Stimulated activated CD4-positive, alpha-beta T cell treated with anti-CD3 and anti-CD28 coated beads, TNF-alpha, amount 100 ng/mL, for 1 hour (primary cell): ENCODE measurements at places on chromosomes 7 and 10.

DNA sequence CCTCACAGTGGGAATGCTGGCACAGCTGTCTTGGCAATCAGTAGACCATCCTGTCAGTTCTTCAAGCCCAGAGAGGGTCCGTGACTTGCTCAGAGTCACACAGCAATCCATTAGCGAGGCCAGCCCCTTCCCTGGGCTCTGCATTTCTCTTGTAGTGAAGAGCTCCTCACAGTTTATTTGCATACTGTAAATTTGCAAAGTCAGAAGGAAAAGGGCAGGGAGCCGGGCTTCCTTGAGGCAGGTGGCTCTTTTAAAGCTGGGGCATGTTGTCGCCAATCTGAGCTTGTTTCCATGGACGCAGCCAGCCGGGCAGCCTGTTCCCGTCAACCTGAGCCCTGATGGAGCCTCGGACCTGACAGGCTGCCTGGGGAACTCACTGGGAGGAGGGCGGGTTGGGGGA is 123.4 kb downstream of the CUX1 start:
- DNase-seq = no peak

DNA sequence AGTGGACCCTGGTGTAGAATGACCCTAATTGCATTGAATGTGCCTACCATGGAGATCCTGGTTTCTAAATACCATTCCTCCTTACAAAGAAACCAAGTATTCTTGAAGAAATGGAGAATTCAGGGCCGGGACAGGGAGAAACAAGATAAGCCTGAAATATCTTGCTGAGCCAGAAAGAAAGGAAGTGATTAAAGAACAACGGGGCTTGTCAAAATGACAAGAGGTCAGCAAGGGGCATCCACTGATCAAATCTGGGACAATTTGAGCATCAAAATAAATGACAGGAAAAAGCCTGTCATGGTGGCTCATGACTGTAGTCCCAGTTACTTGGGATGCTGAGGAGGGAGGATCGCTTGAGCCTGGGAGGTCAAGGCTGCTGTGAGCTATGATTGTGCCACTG is 8.1 kb downstream of the ABHD11 start:
- no peak for DNase-seq

- DNase-seq = no peak
These were observed 282.3 kb upstream of the DKK1 start for GRCh38 chr10:52031771-52032170.

- no peak for DNase-seq
These were observed 8.6 kb upstream of the ZNF33B start for GRCh38 chr10:42646687-42647640.

DNA sequence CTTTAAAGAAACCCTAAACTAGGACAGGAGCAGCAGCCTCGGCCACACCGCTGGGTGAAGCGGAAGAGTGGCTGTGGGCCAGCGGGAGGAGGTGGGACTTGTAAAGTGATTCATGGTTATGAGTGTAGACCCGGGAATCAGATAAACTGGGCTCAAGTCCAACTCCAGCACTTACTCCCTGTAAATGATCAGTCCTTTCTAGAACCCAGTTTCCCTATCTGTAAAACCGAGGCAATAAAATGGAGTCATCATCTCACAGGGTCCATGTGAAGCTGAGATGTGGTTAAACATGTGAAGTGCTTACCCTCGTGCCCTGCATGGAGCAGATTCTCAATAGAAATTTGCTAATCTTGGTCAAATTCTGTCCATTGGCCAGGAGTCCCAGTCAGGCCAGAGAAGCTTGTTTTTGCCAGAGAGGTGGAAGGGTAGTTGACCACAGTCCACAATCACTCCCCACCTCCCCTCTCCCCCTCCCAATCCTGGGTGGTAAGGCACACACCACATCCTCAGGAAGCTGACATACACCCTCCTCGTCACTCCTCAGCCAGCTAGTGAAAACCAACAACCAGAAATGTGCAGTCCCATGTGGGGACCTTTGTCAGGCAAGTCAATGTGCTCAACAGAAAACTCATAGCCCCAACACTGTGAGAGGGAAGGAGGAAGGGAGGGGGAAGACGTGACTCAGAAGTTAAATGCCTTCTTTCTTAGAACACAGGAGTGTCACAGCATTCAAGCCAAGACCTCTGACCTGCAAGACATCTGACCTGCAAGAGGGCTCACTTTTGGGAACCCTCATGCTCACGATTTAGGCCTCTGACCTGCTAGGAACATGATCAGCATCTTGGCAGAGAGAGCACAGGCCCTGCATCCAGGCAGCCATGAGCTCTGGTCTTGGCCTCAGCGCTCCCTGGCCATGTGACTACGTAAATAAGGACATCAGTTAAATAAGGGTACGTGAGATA is 145.1 kb downstream of the PLXNA4 start:
- no peak for DNase-seq

GRCh38 chr7:115417662-115418061 is 495.8 kb downstream of the MDFIC start:
- DNase-seq = no peak

- no peak for DNase-seq
These were observed 23.4 kb downstream of the AIFM2 start for GRCh38 chr10:70109064-70109729.

DNA sequence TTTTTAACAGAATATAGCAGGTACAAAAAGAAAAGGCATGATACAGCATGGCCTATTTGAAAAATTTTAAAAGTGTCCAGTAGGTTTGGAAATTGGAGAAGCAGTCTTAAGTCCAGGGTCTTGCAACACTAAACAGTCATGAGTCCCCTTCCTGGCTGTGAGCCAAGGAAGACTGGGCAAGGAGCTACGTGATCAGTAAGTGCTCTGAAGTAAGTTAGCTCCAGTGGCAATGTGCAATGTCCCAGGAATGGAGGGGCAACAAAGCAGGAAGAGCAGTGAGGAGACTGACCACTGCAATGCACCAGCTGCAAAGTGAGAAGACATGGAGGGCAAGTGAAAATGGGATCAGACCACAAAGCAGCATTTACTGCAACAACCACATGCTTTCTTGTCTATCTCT is 72.9 kb upstream of the GRID1 start:
- DNase-seq = no peak

DNA sequence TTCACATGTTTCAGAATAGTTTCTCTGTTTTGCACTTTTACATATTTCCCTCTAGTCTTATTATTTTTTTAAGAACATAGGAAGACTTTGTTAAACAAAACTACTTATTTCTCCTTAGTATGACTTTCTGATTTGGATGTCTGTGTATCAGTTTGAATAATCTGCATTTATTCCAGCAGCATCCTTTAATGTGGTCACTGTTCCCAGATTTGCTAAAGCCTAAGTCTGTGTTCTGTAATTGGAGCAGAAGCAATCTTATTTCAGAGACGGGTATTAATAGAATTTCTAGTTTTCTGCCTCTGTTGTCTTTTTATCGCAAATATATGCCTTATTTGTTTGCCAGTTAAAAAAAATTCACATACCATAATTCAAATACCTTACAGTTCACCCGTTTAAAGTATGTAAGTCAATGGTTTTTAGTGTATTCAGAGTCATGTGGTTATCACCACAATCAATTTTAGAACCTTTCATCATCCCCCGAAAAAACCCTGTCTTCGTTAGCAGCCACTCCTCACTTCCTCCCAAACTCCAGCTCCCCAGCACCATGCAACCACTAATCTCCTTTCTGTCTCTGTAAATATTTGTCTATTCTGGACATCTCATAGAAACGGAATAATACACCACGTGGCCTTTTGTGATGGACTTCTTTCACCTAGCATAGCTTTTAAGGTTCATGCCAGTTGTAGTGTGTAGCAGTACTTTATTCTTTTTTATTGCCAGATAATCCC is 58.7 kb downstream of the INPP5F start:
- no peak for DNase-seq

DNA sequence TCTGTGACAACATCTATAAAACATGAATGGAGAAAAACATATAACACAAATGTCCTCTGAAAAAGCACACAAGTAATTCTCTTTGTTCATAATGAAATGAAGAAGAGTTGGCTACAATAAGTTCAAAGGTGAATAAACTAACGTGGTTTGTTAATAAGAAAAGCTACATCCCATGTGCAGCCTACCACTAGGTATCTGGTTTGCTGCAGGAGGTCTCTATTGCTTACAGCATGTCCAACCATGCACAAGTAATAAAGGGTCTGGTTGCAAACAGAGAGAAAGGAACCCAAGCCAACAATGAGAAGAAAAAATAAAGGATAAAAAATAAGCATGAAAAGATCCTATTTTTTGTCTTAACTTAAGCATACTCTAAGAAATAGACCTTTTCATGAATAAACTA is 139.2 kb downstream of the CHCHD3 start:
- DNase-seq = no peak

GRCh38 chr10:128803790-128804189 is 663.3 kb upstream of the MGMT start:
- DNase-seq = no peak

- DNase-seq = no peak
These were observed 43.7 kb downstream of the ADD3 start for GRCh38 chr10:110051487-110051886.

- no peak for DNase-seq
These were observed 158.2 kb downstream of the CELF2 start for GRCh38 chr10:11175823-11176243.

DNA sequence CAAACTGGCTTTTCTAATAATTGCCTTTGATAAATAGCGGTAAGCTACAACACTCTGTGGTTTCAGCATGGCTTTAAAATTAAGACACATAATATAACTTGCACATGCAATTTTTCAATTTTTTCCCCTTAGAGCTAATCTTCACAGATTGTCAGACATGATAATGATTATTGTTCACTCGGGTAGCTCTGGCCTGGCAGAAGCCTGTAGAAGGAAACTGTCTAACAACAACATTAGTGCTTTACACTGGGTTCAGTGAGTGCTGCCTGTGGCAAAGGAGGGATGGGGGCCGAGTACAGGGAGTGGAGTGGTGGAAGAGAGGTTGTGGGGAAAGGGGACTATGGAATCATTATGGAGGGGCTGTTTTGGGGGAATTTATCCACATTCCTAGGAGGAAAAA is 67.2 kb upstream of the AUTS2 start:
- no peak for DNase-seq

- DNase-seq = no peak
These were observed 719.5 kb downstream of the ZWINT start for GRCh38 chr10:55641601-55642000.

DNA sequence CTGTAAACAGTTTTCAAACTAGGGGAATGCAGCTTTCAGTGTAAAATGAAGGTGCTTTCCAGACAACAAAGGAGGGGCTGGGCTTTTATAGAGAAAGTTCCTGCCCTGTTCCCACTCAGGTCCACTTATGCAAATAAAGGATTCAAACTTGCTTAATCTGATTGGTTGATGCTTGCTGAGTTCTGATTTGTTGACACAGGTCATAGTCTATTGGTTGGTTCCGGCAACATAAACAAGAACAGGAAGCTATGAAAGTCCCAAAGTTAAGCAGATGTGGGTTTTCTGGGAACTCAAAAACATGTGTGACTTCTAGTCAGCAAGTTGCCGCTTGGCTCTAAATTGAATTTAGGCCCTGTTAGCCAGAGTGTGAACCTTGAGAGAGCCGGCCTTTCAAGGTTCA is 194.2 kb upstream of the SVIL start:
- no peak for DNase-seq

GRCh38 chr7:117119192-117119924 is 166.1 kb downstream of the ST7 start:
- DNase-seq = peak; percentile 52

DNA sequence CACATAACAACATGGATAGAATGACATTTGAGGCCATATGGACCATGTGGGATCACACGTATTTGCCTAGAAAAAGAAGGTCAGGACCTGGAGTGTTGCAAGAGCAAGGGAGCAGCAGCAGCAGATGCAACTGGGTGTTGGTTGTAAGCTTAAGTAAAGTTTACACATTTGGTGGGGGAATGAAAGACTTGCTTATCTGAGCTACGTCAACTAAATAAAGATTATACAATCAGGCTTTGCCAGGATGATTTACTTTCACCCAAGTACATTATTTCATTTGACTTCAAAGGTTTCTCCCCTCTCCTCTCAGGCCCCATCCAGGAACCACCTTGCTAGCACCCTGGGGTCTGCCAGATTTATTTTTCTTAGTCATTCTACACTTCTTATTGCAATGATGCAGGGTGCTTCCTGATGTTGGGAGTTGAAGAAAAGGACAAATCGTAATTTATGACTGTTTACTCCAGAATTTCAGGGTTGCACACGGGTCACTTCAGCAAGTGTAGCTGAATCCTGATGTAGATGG is 591.9 kb upstream of the IGFBP3 start:
- DNase-seq = no peak

GRCh38 chr7:67493366-67493765 is 496.7 kb downstream of the TYW1 start:
- no peak for DNase-seq

GRCh38 chr10:86535132-86535882 is 13.7 kb upstream of the WAPL start:
- no peak for DNase-seq
